ENCODE measurements at places on chromosomes 16 and 17. TPM values are rescaled to one million over a fixed set of nuclear protein-coding genes. Genes with fewer than 3 reads are reported as not detected.

GRCh38 chr16:77359065-77359502 lies 75.8 kb downstream of the ADAMTS18 start:
- H3K4me1 ChIP-seq = no peaks in the 10 kb centered on the region
- H3K27me3 ChIP-seq = peaks cover 1% of the 10 kb centered on the region
- H3K27ac ChIP-seq = no peak overlapping the region
- no peaks in the 10 kb centered on the region for H3K36me3 ChIP-seq
- H3K4me3 ChIP-seq = no peak overlapping the region

Gene CEP20
- total RNA-seq = 46.1 TPM

- no peaks in the 10 kb centered on the region for H3K36me3 ChIP-seq
- DNase-seq = no peak
- no peak overlapping the region for H3K4me3 ChIP-seq
- no peak overlapping the region for H3K27ac ChIP-seq
- H3K27me3 ChIP-seq = no peaks in the 10 kb centered on the region
Observed at GRCh38 chr17:72193391-72194106, 72.7 kb downstream of the SOX9 start.

- DNase-seq = no peak
- no peaks in the 10 kb centered on the region for H3K36me3 ChIP-seq
- H3K4me1 ChIP-seq = no peaks in the 10 kb centered on the region
- peaks cover 6% of the 10 kb centered on the region for H3K27me3 ChIP-seq
- H3K27ac ChIP-seq = no peak overlapping the region
- no peak overlapping the region for H3K4me3 ChIP-seq
Observed at GRCh38 chr16:84391151-84392030, 23.1 kb downstream of the ATP2C2 start.

- H3K27ac ChIP-seq = no peak overlapping the region
- no peak for DNase-seq
- no peak overlapping the region for H3K4me3 ChIP-seq
- H3K27me3 ChIP-seq = peaks cover 57% of the 10 kb centered on the region
- peaks cover 2% of the 10 kb centered on the region for H3K4me1 ChIP-seq
Observed at GRCh38 chr16:66430214-66430613, 3.1 kb downstream of the BEAN1 start.
